NCI-H460 (cell line): ENCODE measurements at places on chromosomes 2 and 18. TPM values are rescaled to one million over a fixed set of nuclear protein-coding genes. Genes with fewer than 3 reads are reported as not detected.

GRCh38 chr18:80247393-80247841 lies at the start of gene PARD6G:
Gene PARD6G, minus strand, starts transcription at chr18:80247514. Its CDS starts 166 bp downstream, at chr18:80247348.
- peak; percentile 54 for DNase-seq

DNA sequence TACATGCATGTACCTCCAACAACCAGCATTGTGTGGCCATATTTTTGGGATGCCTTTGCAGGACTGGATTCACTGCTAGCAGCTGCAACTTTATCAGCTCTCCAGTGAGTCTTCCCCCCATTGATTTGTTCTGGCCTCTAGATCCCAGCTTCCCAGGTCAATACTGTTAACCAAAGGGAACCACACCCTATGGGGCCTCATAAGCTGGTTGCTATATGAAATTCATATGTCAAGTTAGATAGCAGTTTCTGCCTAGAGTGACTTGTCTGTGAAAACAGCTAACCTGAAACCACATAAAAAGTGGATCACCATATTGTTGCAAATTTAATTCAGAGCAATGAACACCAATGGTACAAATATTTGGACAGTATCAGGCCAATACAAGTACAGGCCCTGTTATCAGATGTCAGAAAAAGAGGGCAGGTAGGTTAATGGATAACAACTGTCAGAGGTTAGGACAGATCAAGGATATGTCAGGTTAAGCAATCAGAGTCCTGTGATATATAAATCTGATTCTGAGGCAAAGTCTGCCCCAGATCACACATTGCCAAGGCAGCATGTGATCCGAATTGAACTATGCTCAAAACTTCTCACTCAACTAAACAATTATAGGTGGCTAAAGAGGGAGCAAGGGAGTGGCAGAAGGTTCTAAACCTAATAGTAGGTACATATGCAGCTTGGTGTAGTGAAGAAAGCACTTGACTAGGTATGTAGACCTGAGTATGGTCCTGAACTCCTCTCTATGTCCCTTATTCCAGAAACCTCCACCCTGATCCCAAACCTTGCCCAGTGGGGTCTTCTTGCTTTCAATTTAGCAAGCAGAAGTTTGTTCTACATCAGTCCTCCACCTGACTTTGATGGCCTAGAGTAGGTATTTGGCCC lies 310.2 kb upstream of the STON1 start:
- DNase-seq: no peak

DNA sequence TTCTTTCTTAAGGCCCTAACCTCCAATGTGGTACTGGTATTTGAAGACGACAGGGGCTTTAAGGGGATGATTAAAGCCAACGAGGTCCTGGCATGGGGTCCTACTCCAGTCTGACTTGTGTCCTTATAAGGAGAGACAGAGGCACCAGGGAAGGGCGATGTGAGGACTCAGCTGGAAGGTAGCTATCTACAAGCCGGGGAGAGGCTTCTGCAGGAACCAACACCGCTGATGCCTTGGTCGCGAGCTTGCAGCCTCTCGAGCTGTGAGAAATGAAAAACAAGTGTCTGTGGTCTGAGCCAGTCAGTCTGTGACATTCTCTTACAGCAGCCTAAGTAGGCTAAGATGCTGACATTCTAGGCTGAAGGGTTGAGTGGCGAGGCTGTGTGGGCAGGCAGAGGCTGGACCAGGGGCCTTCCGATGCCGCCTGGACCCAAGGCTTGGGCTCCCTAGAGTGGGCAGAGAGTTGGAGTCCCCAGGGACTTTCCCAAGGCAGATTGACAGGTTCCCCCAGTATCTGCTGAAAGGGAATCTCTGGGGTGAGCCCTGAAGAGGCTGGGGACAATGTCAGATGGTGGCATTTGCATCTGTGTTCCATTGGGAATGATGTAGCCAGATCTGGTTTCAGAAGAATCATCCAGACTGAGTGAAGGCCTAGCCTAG lies 322.9 kb upstream of the HS6ST1 start:
- no peak for DNase-seq

DNA sequence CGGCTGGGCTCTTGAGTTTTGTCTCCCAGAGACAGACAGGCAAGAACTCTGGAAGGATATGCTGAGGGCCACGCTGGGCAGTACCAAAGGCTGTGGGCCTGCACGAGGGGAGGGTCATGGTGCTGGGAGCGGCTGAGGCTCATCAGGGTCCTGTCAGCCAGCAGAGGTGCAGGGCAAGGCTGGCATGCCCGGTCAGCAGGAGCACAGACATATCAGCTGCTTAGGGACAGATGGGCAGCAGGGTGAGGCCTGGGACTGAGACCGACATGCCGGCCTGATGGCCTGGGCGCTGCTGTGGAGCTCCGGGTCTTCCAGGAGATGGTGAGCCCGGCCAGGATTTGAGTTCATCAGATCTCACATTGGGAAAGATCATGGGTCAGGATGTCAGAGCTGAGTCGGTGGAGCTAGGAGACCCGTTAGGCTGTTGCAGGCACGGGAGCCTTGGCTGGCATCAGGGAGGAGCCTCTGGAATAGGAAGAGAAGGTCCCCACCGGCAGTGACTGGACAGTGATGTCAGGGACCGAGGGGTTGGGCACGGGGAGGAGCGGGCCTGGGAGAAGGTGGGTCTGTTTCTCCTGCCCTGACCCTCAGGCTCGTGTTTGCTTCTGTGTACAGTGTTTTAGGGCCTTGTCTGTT lies 18.8 kb downstream of the CNDP2 start:
- no peak for DNase-seq

ATP5MC3 gene
- 253 and 259 TPM in 2 replicates for total RNA-seq

GKN2 gene
- total RNA-seq: 1.6 TPM in 2 replicates

CLK1 gene
- total RNA-seq: 85.3 and 90.7 TPM in 2 replicates
